Stimulated activated CD8-positive, alpha-beta memory T cell treated with anti-CD3 and anti-CD28 coated beads, Interleukin-4, amount 100 ng/mL, for 24 hours (primary cell): ENCODE measurements at places on chromosomes 3 and 15.

DNA sequence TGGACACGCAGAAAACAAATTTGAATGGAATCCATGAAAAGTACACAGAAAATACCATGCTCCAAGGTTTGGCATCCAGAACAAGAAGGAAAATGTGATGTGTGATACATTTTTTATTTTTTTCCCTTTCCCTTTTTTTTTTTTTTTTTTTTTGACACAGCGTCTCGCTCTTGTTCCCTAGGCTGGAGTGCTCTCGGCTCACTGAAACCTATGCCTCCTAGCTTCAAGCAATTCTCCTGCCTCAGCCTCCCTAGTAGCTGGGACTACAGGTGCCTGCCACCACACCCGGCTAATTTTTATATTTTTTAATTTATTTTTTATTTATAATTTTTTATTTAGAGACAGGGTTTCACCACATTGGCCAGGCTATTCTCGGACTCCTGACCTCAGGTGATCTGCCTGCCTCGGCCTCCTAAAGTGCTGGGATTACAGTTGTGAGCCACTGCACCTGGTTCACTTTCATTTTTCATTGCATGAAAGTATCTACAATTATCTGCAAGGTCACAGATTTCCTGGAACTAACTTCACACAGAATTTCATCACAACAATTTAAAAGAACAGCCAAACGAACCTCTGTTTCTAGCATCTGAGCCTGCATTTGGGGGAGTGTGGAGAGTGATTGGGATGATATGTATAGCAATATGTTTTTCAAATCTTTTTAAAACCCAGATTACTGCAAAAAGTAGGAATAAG is 8.3 kb downstream of the POU1F1 start:
- DNase-seq = no peak

DNA sequence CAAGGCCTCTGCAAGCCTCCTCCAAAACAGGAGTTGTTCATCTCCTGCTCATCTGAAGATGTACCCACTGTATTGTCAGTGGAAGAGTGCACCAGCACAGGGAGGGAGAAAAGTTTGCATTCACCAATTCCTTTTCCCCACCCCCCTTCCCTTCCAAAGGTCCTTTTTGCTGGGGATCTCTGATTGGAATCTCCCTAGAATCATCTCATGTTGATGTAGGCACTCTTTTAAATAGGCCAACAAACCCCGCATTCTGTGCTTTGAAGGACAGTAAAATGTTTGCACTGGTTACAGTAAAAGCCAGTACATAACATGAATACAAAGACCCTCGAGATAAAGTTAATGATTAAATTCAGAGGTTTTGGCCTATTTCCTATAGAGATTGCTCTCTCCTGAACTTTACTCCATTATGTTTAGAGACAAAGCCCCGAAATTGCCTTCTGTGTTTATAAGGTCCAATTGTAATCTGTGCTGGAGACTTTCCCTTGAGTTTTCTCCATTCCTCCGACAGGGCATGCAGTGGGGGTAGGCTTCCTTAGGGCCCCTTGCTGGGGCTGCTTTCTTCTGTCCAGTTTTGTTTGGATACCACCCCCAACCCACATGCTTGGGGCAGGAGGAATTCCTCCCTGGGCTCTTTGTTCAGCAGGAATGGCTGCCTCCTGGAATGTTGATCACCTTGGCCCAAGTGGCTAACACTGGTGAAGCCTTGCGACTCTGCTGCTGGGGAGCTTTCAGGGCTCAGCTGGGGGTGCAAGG is 22.5 kb downstream of the TRIM71 start:
- no peak for DNase-seq

GRCh38 chr3:28042707-28043106 is 198.7 kb upstream of the CMC1 start:
- no peak for DNase-seq

GRCh38 chr3:114005481-114005880 is 50.8 kb downstream of the CCDC191 start:
- no peak for DNase-seq

DNA sequence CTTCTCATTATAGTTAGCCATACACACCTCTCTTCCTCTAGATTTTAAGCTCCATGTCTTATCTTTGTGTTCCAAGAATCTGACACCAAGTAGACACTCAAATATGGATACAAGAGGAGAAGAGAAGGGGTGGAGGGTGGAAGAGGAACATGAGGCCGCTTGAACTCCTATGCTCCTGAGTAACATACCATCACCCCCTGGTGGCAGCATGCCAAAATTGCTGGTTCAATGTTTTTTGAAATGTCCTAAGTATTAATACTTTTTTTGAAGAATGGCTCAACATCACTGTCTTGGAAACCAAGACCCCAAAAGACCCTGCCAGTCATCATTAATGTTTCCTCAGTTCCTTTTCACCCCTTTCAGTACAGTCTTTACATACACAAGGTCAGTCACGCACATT is 71.8 kb upstream of the HACD2 start:
- no peak for DNase-seq

GRCh38 chr15:73125219-73125618 is 73.0 kb downstream of the NEO1 start:
- no peak for DNase-seq

- DNase-seq = no peak
Observed at GRCh38 chr3:139552632-139553365, 13.3 kb upstream of the RBP1 start.

DNA sequence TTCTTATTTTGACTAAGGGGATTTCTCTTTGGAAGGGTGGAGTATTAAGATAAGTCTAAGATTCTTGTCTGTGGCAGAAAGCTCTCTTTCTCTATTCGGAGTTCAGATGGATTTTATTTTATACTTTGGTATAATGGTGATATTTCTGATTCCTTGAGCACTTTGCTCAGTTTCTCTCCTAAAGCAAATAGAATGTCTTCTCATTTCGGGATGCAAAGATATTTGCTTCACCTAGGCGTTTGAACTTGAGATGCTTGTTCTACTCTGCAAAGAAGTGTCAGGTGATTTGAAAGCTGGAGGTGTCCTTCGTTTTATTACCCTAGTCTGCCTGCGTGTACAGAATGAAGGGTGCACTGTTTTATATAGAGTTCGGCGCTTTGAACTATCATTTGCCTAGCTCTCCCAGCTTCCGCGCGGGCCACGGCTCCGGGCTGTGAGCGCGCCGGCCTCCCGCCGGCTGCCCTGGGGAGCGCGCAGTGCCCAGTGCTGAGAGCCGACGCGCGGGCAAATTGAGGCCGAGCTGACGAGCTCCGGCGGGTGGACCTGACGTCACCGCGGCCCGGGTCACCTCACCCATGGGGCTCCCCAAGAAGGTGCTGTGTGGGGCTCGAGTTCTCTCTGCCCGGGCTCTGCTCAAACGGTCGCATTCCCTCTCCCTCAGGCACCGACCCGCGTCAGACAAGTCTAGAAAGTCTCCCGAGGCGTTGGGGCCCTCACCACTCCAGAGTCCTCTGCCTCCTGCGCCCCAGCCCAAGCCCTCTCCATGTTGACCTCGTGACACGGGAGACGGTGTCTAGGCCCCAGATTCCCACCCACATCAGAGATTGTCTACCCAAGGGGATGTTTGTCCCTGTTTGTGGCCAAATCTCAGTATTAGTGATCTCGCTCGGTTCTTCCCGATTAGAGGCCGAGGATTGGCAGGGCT is 7.5 kb downstream of the SOX2 start:
- no peak for DNase-seq

DNA sequence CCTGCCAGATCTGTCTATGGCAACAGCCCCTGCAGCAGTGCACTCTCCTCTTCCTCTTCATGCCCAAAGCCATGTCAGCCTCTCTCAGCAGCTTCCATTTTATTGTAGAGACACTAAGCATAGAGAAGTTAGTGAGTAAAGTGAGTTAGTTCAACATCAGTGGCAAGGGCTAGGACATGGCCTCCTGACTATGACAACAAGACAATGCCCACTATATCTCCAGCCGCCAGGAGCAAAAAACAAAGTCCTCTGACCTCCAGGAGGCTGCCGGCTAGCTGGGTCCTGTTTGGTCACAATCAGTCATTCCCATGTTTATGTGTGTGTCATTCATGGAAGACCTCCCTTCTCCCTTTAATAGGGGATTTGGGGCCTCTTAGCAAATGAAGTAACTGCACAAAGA is 14.9 kb downstream of the NR1I2 start:
- DNase-seq = no peak

DNA sequence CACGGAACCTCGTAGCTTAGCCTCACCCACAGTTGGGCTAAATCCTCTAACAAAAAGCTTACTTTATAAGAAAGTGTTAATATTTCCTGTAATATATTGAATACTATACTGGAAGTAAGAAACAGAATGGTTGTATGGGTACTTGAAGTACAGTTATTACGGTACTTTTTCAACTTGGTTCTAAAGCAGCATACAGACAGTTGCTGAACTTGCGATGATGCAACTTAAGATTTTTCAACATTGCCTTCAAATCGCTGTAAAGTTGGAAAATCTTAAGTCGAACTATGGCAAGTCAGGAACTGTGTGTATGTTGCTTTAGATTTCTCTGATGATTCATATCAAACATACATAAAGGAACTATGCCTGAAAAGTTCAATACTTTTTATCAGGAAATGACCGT is 204.4 kb upstream of the C2CD4B start:
- no peak for DNase-seq

DNA sequence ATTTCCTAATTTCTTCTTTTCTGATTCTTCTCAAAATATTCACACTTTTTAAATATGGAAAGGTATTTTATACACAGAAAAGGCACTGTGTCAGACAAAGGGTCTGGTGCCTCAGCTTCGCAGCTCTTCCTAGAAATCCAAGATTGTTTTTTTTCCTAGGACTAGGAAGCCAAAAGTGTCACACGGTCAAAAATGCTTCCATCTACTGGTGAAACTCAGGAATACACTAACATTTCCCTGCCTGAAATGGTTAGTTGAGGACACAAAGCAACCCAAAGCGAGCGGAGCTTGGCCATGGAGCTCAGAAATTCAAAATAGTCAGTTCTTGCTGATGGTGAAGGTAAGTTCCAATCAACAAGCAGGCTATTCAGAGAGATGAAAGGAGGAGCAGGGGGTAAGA is 426.5 kb upstream of the RASGRP1 start:
- DNase-seq = no peak

DNA sequence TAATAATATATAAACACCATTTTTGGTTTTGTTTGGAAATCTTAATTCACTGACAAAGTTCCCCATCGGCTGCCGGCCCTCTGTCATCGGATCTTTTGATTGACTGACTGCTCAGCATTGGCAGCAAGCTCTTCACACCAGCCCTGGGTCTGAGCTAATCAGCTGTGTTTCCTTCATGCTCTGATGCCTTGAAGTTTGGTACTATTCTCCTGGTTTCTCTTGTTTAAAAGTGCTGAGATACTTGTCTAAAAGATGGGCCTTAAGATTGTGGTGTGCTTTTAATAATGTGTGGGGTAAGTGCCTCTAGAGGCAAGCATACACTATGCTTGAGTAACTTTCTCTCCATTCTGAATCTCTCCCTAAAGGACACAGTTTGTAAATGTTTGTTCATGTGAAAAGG is 415.5 kb upstream of the TPRG1 start:
- DNase-seq = no peak

GRCh38 chr3:56229311-56229710 is 239.0 kb downstream of the ERC2 start:
- no peak for DNase-seq

DNA sequence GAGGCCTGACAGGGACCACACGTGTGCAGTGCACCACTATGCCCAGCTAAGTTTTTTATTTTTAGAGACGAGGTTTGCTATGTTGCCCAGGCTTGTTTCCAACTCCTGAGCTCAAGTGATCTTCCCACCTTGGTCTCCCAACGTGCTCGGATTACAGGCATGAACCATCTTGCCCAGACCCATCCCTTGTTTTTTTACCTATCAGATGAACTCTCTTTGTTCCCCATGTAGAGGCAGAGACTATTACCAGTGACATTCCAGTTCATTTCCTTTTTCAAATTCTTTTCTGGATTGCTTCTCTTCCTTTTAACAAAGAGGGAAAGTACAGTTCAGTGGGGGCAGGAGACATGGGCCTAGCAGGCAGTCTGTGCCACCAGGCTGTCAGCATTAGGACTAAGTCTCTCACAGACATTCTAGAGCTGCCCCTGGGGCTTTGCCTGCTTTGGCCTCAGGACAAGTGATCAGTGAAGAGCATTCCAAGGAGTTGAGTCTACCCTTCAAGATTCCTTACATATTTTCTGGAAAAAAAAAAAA is 103.5 kb upstream of the SLC7A14 start:
- no peak for DNase-seq

GRCh38 chr15:43518197-43518761 is 871 bp downstream of the MAP1A start:
- no peak for DNase-seq

DNA sequence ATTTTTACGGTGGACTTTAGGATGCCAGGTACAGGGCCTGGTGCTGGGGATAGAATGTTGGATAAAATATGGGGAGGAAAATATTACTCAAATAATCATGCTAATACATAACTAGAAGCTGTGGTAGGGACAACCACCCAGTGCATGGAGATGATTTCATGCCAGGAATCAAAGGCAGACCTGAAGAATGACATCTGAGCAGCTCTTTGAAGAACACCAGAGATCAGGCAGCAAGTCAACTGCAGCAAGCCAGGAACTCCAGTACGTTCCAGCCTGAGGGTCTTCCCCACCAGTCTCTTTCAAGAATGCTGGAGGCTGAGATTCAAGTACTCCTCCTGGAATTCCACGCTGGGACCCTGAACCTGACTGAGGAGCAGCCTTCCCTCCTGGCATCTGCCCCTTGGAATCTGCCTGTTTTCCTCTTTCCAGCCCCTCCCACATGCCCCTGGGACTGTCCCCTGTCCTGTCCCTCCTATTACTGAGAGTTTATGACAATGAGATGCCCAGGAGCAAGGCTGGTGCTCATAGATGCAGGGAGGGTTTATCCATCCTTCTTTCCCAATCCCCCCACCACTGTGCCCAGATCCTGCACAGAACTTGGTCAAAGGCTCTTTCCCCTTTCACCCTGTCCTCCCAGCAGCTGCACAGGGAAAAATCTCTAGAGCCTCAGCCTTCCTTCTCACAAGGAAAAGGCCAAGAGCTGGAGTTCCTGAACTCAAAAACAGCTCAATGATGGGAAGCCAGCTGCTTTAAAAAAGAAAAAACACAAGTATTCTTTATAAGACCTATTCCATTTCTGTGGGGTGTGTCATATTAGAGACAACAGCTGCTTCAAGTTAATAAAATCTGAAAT is 68.0 kb downstream of the PDZRN3 start:
- no peak for DNase-seq

- no peak for DNase-seq
Observed at GRCh38 chr15:39466750-39467105, 114.2 kb upstream of the THBS1 start.

DNA sequence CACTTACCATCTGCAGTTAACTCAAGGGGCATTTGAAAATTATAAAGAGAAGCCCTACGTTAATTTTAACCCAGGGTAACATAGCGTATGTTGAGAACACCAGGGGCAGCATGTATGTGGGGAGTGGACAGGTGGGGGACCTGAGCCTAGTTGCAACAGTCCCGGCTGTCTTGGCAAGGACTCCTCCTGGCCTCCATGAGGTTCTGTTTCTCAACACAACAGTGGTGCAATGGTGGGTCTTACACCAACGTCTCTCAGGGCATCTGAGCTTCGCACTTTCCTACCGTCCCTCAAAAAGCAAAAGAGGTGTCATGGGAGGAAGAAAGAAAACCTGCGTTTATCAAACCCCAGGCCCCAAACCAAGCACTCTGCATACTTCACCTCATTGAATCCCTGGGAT is 50.6 kb downstream of the MGLL start:
- no peak for DNase-seq
